ENCODE measurements at places on chromosomes 2 and 18. TPM values are rescaled to one million over a fixed set of nuclear protein-coding genes. Genes with fewer than 3 reads are reported as not detected.

The UGT1A4 gene
- not detected for total RNA-seq

The SP100 gene
- 28.5 TPM for total RNA-seq

The IL36RN gene
- total RNA-seq: 0.13 TPM

The GKN2 gene
- total RNA-seq: 3.7 TPM

The MYCN gene
- total RNA-seq: not detected

The SCN2A gene
- not detected for total RNA-seq

The SP5 gene
- total RNA-seq: not detected

The ALPG gene
- total RNA-seq: 0.15 TPM

The GLI2 gene
- 30.4 TPM for total RNA-seq

The CRYBA2 gene
- total RNA-seq: not detected
